Sciatic nerve (tissue), 2 donors: ENCODE measurements at places on chromosomes 12 and 14. TPM values are rescaled to one million over a fixed set of nuclear protein-coding genes. Genes with fewer than 3 reads are reported as not detected.

PAWR gene
- 117 TPM for total RNA-seq

TAS2R7 gene
- total RNA-seq = not detected

PLEKHG7 gene
- 5.3 TPM for total RNA-seq

DHRS2 gene
- not detected for total RNA-seq

KLRC1 gene
- not detected for total RNA-seq

TRIM9 gene
- total RNA-seq = 5.4 TPM

SMCO2 gene
- 0.40 TPM for total RNA-seq

SERPINA1 gene
- total RNA-seq = 28.5 TPM
